ENCODE measurements at places on chromosomes 3 and 15.

GRCh38 chr3:134214239-134214638 lies 36.4 kb downstream of the RYK start:
- no peak for DNase-seq

GRCh38 chr3:197076415-197076814 lies 46.8 kb upstream of the MELTF start:
- no peak for DNase-seq

DNA sequence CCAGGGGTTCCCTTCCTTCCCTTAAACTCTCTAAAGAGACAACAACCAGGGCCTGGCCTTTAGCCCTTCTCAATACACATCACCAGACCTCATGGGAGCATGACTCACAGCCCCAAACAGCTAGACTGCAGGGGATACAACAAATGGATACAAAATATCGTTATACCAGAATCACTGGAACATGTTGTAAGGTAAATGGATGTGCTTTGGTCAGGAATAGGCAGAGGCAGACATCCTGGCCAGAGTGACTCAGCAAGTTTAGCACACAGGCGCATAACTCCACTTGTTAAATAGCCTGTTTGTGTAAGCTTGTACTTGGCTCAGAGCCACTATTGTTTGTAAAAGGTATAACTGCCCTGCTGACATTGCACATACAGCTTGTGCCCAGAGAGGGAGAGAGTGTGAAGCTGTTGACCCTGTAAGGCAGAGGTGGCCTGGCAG lies 18.3 kb downstream of the TMED3 start:
- DNase-seq = no peak

GRCh38 chr3:38099518-38099917 lies 37.4 kb downstream of the ACAA1 start:
- DNase-seq = no peak

GRCh38 chr15:46280762-46281542 lies 646.1 kb downstream of the SQOR start:
- no peak for DNase-seq

GRCh38 chr15:35701402-35702046 lies 155.6 kb upstream of the DPH6 start:
- DNase-seq = no peak

DNA sequence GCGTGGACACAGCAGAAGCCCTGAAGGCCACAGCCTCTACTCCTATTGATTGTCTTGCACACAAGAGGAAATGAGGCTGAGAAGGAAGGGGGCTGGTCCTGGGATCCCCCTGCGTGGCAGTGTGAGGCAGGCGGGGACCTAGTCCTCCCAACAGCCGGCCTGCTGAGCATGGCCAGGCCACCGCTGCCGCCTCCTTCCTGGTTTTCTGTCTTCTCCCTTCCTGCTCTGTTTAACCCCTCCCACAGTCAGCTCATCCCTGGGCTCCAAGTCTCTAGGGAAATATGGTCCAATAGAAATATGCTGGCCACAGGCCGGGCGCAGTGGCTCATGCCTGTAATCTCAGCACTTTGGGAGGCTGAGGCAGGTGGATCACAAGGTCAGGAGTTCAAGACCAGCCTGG lies 42.1 kb upstream of the HES1 start:
- no peak for DNase-seq

DNA sequence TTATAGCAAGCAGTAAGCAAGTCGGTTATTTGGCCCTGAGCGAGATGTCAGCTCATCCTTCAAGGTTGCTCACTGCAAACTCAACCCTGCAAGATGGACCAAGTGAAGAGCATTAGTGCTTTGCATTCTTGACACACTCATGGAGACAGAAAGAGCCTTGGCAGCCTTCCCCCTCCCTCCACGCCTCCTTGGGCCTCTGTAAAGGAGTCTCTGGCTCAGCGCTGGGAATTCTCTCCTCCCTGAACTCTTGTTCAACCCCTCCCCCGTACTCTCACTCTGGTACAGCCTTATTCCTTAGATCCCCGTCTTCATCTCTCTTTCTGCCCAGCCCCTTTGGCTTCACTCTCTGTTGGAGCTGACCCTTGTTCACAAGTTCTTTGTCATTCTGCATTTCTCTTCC lies 2.2 kb upstream of the CX3CR1 start:
- no peak for DNase-seq

DNA sequence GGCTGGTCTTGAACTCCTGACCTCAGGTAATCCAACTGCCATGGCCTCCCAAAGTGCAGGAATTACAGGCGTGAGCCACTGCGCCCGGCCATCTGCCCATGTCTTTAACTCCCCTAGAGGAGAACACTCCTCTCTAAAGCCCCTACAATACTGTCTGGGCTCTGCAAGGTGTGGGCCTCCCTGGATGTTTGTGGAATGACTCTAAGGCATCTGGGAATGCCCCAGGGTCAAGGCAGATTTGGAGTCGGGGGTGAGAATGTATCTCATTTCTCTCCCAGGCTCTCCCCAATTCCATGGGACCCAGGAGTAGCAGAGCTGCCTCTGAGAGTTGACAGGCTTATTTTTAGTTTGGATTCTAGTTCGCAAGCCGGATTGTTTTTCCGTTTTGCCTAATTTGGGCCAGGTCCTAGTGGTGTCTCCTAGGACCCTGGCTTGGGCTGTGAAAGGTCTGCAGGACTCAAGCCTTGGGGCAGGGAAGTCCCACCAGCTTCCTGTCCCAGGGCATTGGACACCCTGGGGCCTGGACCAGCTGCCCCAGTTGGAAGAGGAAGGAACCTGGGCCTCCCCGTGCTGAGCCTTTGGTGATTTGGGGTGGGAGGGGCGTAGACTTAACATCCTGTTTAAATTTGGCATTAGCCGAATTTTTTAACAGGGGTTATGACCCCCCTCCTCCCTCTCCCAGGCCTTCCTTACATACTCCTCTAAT lies 53.5 kb downstream of the MAGEF1 start:
- no peak for DNase-seq

DNA sequence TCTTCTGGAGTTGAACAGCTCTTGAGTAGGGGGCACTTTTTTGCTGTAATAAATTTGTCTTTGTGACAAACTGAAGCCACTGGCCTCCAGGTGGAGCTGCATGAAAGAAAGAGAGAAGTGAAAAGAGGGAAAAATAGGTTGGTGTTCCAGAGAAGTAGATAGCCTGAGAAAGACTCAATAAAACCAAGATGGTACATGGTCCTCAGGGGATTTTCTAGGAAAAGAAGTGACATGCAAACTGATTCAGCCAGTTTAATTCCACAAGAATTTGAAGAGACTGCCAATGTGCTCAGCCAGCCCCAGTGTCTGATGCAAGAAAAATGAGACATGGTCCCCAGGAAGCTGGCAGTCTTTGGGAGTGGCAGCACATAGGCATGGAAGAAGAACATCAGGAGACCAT lies 152.7 kb downstream of the CD47 start:
- no peak for DNase-seq

DNA sequence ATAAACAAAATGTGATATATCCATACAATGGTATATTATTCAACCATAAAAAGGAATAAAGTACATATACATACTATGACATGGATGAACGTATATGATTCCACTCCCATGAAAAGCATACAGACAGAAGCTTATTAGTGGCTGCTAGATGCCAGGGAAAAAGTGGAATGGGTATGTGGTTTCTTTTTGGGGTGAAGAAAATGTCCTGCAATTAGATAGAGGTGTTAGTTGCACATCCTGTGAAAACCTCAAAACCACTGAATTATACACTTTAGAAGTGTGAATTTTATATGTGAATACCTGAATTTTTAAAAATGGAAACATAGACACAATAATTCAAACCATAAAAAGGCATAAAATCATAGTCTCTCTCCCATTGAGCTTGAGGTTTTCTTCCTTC lies 11.2 kb downstream of the DENND6A start:
- DNase-seq = no peak

GRCh38 chr15:84079885-84080777 lies 155.4 kb upstream of the GOLGA6L4 start:
- peak; percentile 78 for DNase-seq

- DNase-seq = no peak
Measured at GRCh38 chr3:69579306-69580041, 159.8 kb upstream of the MITF start.

GRCh38 chr15:78617516-78617915 lies 3.3 kb downstream of the CHRNA3 start:
- no peak for DNase-seq

GRCh38 chr3:7504886-7505775 lies 644.2 kb downstream of the GRM7 start:
- DNase-seq = no peak

DNA sequence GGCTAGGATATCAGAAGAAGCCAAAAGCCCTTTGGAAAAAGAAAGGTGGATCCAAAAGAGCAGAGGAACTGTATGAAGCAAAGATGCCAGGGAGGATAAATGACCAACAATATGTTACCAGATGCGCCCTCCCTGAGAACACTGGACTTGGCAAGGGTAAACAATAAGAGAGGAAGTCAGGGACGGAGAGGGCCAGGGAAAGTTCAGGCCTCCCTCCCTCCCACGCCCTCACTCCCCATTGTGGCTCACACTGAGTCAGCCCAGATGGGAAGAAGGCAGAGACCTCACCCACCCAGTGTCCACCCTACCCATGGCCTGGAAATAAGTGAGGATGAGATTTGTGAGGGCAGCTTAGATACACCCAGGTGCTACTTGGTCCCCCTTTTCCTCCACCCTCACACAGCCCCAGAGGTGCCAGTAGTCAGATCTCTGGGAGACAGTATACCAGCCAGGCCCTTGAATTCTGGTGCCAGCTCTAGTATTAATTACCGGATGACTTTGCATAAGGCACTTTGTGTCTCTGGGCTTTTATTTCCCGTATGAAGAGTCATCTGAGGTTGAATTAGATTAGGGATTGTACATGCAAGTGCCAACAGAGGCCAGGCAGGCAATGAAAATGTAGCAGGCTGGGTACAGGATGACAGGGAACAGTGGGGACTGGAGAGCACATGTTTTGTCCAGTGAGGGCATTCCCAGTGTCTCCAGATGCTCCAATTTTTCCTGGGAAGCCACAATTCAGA lies 35.1 kb upstream of the FRMD4B start:
- DNase-seq = no peak

GRCh38 chr3:67655364-67656121 lies 1.1 kb upstream of the SUCLG2 start:
- DNase-seq = peak; percentile 79

- no peak for DNase-seq
Measured at GRCh38 chr15:45156744-45157455, 27.1 kb downstream of the DUOX1 start.

DNA sequence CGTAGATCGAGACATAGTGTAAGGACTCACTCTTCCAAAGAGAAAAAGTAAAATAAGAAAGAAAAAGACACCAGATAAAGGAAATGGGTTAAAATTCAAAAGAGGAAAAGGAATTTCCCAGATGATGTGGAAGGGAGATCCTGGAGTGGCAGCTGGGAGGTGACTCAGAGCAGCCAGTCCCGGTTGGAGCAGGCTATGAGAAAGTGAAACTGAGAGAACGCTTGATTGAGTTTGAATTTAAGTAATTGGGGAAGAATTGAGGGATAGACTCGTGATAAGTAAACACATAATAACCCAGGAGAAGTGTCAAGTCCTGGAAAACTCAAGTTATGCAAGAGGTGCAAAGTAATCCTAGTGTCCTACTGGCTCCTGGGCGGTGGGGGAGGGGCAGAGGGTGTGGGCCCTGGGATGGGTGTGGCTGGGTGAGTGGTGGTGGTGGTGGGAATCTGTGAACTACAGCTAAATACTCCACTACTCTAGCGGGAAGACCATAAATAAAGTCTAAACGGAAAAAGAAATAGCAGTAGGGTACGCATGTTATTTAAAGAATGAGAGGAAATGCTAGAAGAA lies 1.2 kb downstream of the PRR20G start:
- no peak for DNase-seq

DNA sequence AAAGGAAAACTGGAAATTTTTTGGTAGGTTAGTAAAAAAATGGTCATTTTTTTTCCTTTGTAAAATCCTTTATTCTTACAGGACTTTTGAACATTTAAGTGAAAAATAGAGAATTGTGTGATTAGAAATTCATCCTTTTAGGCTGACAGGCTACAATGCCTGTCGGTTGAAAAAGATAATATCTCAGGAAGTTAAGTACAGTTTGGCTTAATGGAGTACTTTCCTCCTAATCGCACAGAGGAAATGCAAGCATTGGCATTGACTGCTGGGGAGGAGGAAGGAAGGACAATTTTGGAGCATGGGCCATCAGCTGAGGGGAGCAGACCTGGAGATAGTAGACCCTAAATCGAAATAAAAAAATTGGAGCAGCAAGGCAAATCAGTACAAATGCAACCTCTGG lies 135.1 kb upstream of the ICE2 start:
- DNase-seq = no peak

GRCh38 chr3:147582642-147583041 lies 173.5 kb downstream of the ZIC1 start:
- no peak for DNase-seq

- no peak for DNase-seq
Measured at GRCh38 chr15:31265090-31265870, 61.4 kb upstream of the KLF13 start.

GRCh38 chr3:77620009-77620408 lies 580.1 kb downstream of the ROBO2 start:
- no peak for DNase-seq

GRCh38 chr3:72355168-72355567 lies 493.1 kb downstream of the SHQ1 start:
- DNase-seq = no peak

- DNase-seq = no peak
Measured at GRCh38 chr3:13010780-13011572, 62.3 kb downstream of the IQSEC1 start.

GRCh38 chr3:151476344-151477018 lies 15.6 kb upstream of the IGSF10 start:
- DNase-seq = no peak

DNA sequence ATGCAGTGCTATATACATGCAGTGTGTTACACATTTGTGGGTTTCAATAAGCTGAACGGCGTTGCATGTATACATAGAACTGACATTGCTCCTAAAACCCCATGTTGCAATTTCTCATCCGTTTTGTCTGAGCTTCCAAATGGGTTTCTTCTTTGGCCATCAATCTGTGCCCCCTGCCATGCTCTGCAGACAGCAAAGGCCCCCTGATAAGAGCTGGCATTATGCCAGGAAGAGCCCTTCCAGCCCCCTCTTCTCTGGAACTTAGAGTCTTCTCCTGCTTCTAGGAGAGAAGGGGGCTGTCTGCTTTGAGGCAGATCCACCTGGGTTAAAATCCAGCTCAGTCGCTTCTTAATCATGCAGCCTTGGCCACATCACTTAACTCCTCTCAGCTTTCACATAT lies 254.0 kb downstream of the SLCO3A1 start:
- no peak for DNase-seq

DNA sequence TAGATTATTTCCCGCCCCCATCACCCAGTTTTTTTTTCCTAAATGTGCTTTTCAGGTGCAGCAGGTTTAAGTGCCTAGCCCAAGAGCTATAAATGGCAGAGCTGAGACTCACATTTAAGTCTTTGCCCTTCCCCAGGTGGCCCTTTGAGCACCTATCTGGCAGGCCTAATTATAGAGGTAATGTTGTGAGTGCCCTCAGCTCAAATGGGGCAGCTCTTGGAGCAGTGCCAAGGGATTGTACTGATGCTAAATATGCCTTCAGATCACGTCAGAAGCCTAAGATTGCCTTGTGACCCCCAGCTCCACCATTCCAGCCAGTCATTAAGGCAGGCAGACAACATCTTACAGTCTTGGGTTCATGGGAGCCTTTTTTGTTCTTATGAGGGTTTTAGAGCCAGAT lies 159.5 kb downstream of the RPLP1 start:
- no peak for DNase-seq

Measured in activated CD4-positive, alpha-beta T cell treated with anti-CD3 and anti-CD28 coated beads for 48 hours (primary cell).